Pancreas (tissue), 10 donors: ENCODE measurements at places on chromosomes 16 and 17. TPM values are rescaled to one million over a fixed set of nuclear protein-coding genes. Genes with fewer than 3 reads are reported as not detected.

DNA sequence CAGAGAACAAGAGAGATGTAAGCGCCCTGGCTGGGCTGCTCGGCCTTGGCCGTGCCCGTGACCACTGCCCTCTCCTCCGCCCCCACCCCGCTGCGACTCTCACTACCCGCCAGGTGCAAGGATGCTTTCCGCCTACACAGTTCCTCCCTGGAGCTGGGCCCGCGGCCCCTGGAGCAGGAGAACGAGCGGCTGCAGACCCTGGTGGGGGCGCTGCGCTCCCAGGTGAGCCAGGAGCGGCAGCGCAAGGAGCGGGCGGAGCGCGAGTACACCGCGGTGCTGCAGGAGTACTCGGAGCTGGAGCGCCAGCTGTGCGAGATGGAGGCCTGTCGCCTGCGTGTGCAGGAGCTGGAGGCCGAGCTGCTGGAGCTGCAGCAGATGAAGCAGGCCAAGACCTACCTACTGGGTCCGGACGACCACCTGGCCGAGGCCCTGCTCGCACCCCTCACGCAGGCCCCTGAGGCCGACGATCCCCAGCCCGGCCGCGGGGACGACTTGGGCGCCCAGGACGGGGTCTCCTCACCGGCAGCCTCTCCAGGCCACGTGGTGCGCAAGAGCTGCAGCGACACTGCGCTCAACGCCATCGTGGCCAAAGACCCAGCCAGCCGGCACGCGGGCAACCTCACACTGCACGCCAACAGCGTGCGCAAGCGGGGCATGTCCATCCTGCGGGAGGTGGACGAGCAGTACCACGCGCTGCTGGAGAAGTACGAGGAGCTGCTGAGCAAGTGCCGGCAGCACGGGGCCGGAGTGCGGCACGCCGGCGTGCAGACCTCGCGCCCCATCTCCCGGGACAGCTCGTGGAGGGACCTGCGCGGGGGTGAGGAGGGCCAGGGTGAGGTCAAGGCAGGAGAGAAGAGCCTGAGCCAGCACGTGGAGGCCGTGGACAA, 9.2 kb upstream of the MRPL58 start:
- no peak for DNase-seq

- DNase-seq = no peak
Observed at GRCh38 chr16:66948837-66949225, 12.2 kb upstream of the CES3 start.

- DNase-seq = no peak
Observed at GRCh38 chr16:66196770-66197169, 169.7 kb upstream of the CDH5 start.

- no peak for DNase-seq
Observed at GRCh38 chr16:77859493-77860232, 71.3 kb downstream of the VAT1L start.

DNA sequence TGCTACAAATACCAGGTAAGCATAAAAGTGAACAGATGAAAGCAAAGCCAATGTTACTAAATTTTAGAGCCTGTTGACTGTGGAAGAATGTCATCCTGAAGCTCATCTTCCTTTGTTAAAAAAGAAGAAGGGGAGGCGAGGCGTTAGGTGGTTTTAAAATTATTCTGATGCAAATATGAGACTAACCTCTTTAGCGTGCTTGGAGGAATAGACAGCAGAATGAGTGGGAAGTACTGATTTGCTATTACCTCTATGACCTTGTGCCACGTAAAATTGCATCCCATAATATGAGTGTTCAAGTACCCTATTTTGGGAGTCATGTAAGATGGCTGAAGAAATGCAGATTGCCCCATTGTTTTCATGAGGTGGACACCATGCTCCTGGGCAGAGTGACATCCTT, 95.7 kb downstream of the ELAC2 start:
- DNase-seq = no peak

DNA sequence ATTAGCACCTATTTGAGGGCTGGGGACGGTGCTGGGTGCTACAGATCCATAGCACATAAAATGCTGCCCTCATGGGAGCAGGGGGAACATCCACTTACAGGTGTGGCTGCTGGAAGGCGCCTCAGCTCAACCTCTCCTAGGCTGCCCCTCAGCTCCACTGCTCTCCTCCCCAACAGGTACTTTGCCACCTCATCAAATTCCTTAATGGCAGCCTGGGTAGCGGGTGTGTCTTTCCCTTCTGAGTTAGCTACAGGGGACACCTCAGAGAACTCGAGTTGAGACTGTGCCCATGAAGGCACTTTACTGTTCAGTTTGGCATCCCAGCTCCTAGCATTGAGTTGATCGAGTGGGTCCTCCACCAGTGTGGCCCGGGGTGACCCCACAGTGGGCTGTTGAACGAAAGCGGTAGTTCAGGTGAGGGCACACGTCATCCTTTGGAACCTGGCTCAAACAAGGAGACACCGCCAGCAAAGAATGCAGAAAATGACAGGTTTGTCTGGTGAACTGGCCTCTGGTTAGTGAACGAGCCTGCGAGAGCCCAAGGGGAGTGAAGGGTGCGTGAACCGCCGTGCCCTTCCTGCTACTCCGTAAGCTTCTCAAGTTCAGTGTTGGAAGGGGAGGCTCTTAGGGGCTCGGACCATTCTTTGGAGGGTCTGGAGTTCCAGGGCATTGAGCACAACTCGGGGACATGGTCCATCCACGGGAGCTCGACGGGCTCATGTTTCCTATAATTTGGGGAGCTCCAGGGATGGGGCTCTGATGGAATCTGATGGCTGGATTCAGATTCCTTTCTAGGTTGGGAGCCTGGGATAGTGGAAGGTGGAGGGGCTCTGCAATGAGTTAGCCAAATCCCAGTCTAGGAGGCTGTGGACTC, 3.5 kb upstream of the CMIP start:
- DNase-seq = no peak

GRCh38 chr17:27564463-27564862, 66.5 kb upstream of the LGALS9 start:
- no peak for DNase-seq

DNA sequence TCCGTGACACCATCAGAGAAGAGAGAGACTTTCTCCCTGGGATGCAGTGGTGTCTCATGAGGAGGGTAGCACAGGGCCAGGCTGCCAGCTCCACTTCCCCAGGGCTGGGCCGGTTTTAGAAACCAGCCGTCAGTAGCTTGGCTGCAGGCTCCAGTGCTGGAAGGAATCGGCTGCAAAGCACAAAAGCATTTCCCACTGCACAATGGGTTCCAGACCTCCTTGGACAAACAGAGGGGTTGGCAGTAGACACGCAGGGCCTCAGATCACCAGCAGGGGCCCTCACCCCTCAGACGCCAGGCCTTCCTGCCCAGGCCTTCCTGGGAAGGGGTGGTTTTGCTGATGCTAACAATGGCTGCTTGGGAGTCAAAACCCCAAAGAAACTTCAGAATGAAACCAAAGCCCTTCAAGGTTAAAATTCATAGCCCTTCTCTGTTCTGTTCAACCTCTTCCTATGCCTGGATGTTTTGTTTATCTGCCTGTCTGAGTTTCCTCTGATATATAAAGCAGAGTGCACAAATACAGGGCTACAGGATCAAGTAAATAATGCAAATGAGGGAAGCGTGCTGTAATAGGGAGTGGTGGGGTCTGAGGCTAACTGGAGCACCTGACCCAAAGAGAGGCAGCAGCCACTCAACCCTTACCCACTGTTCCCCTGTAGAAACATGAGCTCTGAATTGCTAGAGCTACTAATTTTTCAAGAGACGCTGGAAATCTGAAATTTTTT, 26.2 kb downstream of the TEKT5 start:
- DNase-seq = no peak

- no peak for DNase-seq
Observed at GRCh38 chr16:12920739-12921138, 19.3 kb downstream of the SHISA9 start.

DNA sequence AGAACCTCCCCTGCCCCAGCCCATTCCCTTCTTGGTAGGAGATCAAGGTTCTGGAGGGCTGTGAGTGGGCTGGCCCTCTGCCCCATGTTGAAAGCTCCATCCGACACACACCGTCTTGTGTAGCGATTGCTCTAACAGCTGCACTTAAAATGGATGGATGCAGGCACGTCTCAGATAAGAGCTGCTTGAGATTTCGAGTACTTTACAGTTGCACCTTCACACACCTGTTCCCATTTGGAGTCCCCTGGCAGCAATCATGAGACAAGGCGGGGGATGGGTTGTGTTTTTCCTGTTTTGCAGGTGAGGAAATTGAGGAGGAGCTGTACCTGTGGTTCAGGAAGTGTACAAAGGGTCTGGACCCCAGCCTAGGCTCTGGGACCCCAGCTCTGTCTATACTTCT, 25.6 kb upstream of the TAC4 start:
- no peak for DNase-seq

DNA sequence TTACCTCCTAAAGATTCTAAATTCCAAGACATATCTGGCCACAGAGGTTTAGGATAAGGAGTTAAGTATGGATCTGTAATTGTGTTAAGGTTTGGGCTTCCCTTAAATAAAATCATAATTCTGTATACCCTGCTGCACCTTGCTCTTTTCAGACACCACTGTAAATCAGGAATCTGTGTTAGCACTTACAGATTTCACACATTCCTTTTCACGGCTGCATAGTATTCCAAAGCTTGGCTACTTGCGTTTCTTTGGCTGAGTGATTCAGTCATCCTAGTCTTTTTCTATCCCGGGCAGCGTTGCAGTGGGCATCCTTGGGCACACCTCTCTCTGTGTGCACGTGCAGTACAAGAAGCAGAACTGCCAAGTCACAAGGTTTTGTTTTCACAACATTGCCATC, 105.8 kb downstream of the SOCS1 start:
- DNase-seq = no peak

The NPIPA5 gene
- 5.9 TPM for total RNA-seq

The SEZ6L2 gene
- total RNA-seq = 19.3 TPM

The PLA2G10 gene
- 3.4 TPM for total RNA-seq

The CD300E gene
- total RNA-seq = 0.16 TPM

The HBA1 gene
- 11.4 TPM for total RNA-seq
